Spinal cord (tissue), 10 donors: ENCODE measurements at places on chromosomes 5 and 9.

DNA sequence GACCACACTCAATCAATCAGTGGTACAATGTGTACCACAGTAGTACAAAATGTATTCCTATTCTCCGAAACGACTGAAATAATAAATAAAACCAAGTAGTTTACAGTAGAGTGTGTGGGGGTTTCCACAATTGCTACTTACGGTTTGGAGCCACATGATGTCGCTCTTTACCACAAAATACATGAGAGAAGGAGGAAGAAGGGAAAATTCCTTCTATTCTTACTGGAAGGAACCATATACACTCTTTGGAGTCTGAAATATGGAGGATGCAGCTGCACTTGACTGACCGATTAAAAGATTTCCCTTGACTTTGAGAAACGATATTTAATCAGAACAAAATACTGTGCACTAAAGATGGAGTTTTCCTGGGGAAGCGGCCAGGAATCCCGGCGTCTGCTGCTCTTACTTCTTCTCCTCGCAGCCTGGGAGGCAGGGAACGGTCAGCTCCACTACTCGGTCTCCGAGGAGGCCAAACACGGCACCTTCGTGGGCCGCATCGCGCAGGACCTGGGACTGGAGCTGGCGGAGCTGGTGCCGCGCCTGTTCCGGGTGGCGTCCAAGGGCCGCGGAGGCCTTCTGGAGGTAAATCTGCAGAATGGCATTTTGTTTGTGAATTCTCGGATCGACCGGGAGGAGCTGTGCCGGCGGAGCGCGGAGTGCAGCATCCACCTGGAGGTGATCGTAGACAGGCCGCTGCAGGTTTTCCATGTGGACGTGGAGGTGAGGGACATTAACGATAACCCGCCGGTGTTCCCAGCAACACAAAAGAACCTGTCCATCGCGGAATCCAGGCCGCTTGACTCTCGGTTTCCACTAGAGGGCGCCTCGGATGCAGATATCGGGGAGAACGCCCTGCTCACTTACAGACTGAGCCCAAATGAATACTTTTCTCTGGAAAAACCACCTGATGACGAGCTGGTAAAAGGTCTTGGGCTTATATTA, at the start of gene PCDHA4:
PCDHA4 (plus strand) TSS at position 235 of the 942 bp plus-strand sequence.
- DNase-seq = no peak

DNA sequence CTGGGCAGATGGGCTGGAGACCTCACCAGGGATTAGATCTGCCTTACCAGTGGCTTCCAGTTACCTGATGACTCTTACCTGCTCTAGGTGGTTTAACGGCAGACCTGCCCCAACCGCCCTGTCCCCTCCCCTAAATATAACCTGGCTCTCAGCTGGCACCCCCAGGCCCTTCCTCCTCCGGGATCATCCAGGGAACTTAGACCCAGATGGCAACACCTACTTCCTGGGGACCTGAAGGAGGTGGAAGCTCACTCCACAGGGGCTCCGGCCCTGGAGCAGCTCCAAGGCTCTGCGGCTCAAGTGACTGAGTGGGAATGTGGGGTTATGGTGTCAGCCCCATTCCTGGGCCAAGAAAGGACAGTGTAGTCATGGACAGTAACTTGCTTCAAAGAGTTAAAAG, 130.4 kb downstream of the OLFM1 start:
- no peak for DNase-seq

DNA sequence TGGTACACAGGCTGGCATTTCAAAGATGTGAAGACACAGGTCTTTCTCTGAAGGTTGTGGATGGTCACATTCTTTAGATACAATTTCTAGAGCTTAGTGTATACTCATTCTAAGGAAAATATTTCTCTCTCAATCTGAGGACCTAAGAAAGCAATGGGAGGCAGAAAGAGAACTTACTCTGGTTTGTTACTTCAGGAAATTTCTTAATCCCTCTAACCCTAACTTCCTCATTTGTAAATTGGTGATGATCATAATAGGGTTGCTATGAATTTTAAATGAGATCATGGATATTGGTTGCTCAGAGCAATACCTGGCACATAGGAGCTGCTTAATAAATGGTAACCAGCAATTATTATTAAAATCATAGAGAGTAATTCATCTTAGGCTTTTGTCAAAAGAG, 22.1 kb downstream of the FAM170A start:
- no peak for DNase-seq

GRCh38 chr5:151157426-151158286, at the start of gene ANXA6:
ANXA6 (minus strand) TSS chr5:151157779; CDS start chr5:151147901, 9,878 bp downstream.
- no peak for DNase-seq

GRCh38 chr5:1520791-1521453, 2.8 kb downstream of the LPCAT1 start:
- DNase-seq = no peak

- DNase-seq = no peak
Observed at GRCh38 chr9:9284201-9284600, 1328.6 kb downstream of the PTPRD start.

GRCh38 chr5:67176936-67177335, 19.7 kb downstream of the CD180 start:
- no peak for DNase-seq

DNA sequence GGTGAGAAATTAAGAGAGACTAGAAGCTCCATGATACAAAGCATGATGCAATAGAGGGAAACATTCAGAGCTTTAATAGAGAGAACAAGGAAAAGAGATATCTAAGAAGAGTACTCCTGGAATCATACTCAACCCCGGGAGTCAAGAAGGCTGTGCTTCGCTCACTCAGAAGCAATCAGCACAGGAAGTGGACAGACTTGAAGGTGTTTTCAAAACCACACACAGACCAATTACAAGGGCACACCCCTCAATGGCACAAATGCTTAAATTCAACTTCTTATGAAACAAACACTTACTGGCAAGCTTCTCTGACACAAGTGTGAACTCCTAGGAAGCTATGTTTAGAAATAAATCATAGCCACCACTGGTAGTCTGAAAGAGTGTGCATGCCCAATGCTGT, 462.3 kb downstream of the GABRG2 start:
- DNase-seq = no peak

GRCh38 chr5:1264211-1264610, 30.7 kb downstream of the TERT start:
- DNase-seq = no peak

DNA sequence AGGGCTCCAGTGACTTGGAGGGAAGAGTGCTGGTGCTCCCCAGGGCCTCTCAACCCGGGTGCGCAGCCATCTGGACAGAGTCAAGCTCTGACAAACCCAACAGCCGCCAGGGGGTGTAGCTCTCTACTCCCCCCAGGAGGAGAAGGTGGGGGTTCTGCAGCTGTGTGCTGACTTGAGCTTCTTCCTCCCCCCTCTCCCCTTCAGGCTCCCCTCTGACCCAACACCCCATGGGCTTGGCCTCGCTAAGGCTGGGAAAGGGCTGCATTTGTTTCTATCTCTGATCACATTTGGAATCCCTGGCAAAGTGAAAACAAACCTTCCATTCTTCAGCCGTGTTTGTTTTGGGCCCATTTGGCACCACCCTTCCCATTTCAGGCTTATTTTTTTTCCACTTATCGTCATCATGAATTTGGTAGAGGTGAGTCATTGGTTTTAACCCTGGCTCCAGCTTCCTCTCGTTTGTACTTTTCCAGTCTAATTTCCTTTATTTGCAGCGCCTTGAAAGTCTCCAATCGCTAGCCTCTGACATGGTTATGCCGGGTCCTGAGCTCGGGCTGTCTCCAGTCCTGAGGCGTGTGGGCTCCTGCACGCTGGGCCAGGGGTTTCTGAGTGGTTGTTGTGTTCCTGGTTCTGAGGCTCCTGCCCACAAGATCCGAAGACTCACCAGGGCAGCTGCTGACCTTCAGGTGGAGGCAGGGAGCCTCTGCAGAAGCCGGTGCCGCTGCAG, 36.1 kb downstream of the DAP start:
- DNase-seq = no peak

- DNase-seq = no peak
Observed at GRCh38 chr9:107942856-107943255, 453.3 kb upstream of the KLF4 start.

- DNase-seq = peak; percentile 81
Observed at GRCh38 chr9:96453625-96454024, 3.7 kb downstream of the HABP4 start.

DNA sequence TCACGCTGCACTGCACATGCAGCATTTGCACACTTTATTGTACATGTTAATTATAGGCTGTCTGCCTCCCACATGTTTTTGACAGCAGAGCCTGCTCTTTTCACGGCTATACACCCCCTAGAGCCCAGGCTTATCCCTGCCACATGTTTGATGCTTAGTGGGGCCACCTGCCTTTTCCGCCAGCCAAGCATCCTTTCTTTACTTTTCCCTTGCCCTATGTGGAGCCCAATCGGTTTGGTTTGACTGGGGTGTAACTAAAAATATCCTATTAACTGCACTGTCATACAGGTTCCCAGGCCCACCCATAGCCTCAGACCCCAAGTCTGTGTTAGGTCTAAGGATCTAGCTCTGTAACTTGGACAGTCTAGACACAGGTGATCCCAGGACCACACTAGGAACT, 18.9 kb upstream of the S1PR3 start:
- DNase-seq = no peak

- DNase-seq = no peak
Observed at GRCh38 chr9:136793086-136793946, 2.2 kb downstream of the TMEM141 start.

DNA sequence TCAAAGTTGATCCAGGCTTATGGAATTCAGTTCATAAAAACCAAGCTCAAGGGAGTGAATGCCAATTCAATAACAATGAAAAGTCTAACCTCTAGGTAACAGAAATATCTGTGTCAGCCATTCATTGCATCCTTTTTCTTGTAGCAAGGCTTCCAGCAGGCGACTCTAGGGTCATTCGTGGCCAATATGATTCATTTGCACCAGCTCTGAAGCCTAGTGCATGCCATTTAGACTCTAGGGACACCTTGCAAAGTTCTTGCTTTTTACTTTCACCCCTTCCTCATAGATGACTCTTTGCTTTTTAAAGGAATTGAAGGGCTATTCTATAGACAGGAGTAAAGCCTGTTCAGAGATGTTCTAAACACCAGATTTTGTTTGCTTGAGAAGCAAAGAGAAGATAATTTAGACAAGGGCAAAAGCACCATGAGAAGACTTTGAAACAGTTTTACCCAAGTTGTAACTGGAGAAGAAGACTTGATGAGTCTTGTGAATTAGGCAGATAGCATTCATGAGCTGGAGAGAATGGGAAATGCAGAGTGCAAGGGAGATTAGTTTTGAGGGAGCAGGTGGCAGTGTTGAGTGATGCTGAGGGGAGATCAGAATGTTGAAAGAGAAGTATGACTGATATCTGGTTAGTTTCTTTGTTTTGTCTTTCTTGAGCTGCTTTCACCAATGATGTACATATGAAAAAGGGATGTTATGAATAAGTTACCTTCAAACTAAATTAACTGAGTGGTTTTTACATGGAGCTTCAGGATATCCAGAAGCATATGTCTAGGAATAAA, 94.5 kb downstream of the F2RL2 start:
- no peak for DNase-seq

- DNase-seq = no peak
Observed at GRCh38 chr5:68148096-68148495, 67.5 kb upstream of the PIK3R1 start.

DNA sequence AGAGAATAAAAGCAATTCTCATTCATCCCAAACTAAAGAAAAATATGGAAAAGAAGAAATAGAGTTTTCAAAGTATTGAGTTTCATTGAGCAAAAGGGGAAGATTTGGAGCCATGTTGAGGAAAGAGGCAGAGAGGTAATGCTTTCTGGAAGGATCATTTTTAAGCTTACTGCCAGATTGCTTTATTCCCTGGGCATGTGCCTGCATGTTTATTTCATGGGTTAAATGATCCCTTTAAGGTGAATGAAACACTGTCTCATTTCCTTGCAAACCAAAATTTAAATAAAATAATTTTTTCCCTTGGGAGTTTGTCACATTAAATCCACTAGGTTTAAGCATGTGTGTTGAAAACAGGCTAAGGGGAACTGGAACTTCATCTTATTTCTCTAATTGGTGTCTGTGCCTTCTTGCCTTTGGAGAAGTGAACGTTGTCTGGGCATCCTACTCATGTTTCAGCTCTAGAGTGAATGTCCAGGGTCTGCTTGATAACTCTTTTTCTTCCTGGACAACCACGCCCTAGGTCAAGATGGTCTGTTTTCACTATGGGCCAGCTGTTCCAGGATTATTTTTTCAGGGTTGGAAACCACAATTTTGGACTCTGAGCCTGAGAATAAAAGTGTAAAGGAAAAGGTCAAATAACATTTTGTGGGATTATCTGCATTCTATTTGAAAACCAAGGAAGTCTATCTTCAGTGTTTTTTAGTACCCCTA, 114.1 kb upstream of the ELL2 start:
- DNase-seq = no peak

- no peak for DNase-seq
Observed at GRCh38 chr9:113499153-113499875, 35.8 kb downstream of the RGS3 start.

- no peak for DNase-seq
Observed at GRCh38 chr9:107925749-107926297, 436.3 kb upstream of the KLF4 start.

GRCh38 chr9:131800366-131800765, 60.5 kb upstream of the RAPGEF1 start:
- no peak for DNase-seq

- no peak for DNase-seq
Observed at GRCh38 chr5:135847976-135848375, 13.5 kb downstream of the SLC25A48 start.

GRCh38 chr9:76302947-76303550, 91.2 kb downstream of the RFK start:
- peak; percentile 88 for DNase-seq

GRCh38 chr9:133104718-133105460, 16.2 kb downstream of the RALGDS start:
- no peak for DNase-seq

DNA sequence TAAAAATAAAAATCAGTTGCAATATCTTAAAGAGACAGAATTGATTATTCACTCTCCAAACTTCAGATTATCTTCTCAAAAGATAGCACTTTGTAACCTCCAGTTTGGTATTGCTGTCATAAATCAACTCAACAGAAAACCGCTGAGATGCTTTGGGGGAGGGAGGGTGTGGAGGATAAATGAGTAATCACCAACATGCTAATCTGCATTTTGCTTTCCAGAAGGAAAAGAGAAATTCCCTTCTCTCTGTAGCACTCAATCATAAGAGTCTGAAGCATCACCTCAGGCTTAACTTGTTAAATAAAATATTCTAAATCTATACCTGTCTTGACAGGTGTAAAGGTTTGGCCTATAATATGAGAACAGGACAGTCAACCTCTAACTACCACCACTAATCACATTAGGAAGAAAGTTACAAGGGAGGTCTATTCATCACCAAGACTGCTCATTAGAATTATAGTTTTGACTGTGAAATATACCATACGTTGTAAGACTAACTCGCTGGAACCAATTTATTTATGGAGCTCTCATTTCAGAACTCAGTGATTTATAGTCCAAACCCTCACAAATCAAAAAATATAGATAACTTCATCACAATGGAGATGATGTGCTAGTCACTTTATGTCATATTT, 89.0 kb downstream of the PIK3R1 start:
- DNase-seq = no peak

- no peak for DNase-seq
Observed at GRCh38 chr9:14958989-14959388, 48.8 kb upstream of the FREM1 start.
